ENCODE measurements at places on chromosomes 2 and 18.

DNA sequence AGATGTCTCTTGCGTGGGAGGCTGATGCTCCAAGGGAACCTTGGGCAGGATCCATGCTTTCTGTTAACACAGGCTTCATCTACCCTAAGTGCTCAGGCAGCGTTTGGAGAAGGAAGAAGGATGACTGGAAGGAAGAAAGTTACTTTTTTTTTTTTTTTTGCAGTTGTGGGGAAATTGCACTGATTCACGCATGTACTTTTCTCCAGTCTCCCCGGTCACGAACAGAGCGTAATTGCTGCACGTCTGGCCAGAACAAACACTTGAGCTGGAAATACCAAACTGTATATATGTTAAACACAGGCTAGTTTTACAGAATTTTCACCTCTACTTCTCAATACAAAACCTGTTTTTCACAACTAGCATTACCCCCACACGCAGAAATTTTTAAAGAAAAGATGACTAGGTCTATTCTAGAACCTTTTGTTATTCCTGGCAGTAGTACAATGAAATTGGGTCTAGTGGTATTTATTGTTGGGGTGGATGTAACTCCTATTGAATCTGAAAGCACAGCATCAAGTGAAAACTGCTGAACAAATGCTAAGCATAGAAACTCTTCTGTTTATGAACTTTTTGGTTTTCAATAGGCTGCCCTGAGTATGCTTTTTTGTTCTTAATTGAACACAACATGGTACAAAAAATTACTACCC lies 9.3 kb upstream of the SCYGR5 start:
- DNase-seq = no peak

- no peak for DNase-seq
These were observed 137.7 kb upstream of the PKDCC start for GRCh38 chr2:41910126-41910525.

DNA sequence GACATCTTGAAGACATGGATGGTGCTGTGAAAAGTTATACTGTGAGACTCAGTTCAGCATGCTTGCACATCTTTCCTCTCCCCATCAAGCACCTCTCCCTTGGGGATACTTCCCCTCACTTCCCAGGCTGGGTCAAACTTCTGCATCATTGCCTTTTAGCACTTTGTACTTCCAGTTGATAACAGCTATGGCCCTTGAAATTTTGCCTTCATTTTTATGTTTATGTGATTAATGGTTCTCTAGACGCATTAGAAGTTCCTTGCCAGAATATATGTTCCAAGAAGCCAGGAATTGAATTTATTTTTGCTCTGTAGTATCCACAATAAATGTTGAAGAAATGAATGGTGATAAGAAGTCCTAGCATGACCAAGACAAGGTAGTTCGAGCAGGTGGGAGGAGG lies 120.9 kb upstream of the ST6GAL2 start:
- DNase-seq = no peak

DNA sequence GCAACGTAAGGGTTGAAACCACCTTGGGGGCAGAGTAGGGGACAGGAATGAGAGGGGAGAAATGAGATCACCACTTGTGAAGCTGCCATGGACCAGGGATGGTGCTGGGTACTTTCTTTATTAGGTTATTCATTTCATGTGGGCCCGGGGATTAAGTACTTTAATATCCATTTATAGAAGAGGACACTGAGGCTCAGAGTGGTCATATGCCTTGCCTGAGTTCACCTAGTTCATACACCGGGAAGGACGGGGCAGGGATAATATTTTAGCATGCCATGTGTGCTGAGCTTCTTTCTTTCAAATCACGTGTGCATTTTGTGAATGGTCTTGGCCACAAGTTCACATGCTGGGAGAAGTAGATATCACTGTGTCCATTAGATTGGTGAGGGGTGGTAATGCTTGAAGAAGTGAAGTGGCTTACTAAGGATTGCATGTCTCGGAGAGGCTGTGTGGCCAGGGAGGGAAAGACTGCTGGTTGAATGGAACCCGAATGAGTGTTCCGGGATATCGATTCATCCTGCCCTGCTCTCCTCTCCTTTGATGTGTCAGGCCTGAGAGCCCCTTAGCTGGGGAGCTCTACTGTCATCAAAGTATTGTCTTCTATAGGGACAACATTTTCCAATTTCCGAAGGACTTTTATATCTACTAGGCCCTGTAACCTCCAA lies 187.1 kb downstream of the MYCN start:
- DNase-seq = no peak

DNA sequence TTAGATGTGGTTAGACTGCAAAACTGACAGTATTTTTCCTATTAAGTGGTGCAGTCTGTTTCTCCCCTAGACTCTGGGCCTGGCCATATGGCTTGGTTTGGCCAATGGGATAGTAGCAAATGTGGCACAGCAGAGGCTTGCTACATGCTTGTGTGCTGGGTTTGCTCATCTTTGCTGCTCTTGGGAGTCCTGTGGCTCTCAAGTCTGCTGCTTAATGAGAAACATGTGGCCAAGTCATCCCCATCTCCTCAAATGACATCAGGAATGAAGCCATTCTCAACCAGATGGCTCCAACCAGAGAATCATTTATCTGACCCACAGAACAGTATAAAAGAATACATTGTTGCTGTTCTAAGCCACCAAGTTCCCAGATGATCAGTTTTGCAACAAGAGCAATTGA lies 57.1 kb upstream of the PAX3 start:
- no peak for DNase-seq

DNA sequence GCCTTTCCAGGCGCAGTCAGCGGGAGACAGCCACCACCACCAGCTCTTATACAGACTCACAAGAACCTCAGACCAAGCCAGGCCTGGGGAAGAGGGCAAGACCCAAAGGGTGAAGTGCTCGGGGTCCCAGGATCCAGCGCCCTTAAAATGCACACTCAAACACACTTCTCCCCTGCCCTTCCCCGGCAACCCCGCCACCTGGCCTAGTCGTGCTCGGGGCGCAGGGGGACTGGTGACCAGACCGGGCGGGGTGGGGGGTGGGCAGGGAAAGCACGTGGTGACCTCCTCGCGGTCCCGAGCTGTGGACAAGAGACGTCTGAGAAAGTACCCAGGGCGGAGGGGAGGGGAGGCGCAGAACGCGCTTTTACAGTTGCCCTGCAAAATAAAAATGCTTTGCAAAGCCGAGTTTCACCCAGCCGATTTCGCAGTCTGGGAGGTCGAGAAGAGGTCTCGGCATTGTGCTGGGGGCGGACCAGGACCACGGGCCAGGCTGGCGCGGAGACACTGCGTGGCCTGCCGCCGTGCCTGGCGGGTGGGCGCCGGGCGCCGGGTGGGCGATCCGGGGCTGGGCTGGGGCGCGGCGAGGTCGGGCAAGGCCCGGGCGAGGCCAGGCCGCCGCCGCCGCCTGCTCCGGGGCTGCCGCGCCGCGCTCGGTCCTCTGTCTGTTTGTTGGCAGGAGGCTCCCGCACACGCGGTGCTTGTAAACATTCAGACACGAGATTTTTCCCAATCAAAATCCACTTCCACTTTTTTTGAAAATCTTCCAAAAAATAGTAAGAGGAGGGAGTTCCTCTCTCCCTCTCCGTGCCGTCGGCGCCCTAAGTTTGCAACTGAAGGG lies 2.0 kb downstream of the BCL11A start:
- peak; percentile 51 for DNase-seq

- DNase-seq = no peak
These were observed 1671.8 kb upstream of the SLC39A10 start for GRCh38 chr2:193985272-193985671.
